ENCODE measurements at places on chromosomes 2 and 18.

DNA sequence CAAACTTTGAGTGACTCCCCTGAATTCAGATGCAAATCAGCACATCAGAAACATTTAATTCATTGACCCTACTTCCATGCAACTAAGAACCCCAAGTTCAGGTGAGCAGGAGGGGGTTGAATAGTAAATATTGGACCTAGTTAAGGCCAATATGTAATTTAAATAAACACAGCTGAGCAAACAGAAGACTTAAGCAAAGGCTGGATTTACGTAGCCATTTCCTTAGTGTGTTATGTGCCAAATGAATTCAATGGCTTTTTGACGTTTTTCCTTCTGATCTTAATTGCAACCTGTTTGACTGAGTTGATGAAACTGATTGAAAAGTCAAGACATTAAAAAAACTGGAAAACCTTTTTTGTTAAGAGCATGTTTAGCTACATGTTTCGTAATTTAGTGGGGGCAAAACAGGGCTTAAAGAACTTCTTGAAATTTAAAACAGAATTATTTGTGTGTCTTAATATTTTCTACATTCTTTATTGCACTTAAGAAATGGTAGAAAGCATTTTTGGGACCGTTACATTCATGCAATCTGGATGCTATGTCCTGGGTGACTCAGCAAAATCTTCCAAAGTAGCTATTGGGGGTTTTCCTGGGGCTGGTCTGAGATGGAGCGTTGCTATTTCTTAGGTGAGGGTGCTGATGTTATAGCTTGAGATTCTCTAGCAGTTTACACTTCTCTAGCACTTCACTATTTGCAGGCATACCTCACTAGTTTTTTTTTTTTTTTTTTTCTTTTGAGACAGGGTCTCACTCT, 25.5 kb upstream of the KCNE4 start:
- peak; percentile 71 for DNase-seq

DNA sequence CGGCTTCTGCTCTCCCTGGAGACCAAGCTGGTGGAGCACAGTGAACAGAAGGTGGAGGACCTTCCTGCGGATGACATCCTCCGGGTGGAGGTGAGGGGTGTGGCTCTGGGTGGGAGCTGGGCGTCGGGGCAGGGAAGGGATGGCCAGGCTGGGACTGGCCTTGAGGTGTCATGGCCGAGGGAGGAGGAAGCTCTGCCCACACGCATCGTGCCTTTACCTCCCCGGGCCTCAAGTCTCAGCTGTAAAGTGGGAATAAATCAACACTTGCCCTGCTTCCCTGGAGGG, 98.2 kb downstream of the DYSF start:
- DNase-seq, result no peak

- DNase-seq, result peak; percentile 71
Measured at GRCh38 chr2:37616677-37617005, 54.8 kb downstream of the CDC42EP3 start.

DNA sequence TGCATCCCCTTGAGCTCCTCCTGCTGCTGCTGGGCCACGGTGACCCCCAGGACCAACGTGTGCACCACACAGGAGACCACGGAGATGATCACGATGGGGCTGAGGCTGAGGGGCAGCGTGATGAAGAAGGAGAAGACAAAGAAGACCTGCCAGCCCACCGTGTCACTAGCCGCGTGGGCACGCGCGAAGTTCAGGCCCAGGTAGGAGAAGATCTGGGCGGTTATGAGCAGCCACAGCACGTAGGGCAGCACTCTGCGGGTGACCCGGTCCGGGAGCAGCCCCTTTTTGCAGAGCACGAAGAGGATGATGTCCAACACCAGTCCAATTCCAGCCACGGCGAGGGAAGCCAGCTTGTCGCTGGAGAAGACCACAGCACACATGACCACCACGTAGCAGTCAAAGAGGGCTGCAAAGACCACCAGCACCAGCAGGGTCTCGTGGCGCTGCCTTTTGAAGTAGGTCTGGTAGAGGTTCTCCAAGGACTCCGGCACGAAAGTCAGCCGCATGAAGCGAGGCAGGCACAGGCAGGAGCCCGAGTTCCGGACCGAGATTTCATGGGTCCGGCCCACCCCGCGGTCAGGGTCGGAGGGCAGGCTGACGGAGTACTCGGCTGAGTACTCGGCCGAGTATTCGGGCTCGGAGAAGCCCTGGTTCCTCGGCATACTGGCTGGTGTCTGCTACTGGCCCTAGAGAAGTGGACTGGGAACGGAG, 1.6 kb downstream of the ADCY3 start:
- DNase-seq, result no peak

DNA sequence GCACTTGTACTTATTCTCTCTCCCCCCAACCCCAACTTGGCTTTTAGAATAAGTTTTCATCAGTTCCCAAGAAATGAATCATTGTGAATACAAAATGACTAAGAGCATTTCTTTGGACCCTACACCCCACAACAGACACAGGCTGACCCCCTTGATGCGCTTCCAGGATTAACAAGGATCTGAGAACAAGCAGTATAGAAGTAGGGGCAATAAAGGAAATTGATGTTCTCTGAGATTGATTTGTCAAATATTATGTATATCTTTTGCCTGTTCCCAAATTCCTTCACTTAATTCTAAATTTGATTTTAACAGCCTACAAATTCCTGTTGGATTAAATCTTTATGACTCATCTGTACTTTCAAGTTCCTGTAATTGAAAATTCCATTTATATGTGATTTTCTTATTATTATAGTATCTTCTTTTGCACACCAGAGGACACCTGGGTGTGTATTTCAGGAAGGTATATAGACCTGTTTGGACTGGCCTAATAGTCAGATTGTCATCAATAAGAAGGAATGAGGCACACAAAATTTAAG, 10.2 kb upstream of the PTPN4 start:
- DNase-seq, result peak; percentile 83
